Neural crest cell (in vitro differentiated cells): ENCODE measurements at places on chromosomes 16 and 17. TPM values are rescaled to one million over a fixed set of nuclear protein-coding genes. Genes with fewer than 3 reads are reported as not detected.

DNA sequence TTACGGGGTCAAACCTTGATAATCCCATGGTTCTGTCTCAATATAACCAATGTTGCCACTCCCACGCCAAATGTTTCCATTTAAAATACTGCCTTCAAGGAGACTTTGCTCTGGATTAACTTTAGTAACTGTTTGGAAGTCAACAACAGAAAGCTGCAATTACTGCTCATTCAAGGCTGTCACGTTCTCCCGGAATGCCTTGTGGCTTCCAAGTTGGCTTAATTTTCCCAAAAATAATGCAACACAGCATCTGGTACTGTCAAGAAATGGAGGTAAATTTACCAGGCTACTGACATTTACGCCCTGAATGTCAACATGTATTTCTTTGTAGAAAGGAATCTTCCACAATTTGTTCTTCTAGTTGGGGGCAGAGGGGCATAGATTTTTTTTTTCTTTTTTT lies 38.2 kb downstream of the GPRC5B start:
- no peak for DNase-seq

GRCh38 chr17:44293509-44294226 lies 14.7 kb upstream of the RUNDC3A start:
- DNase-seq = no peak

DNA sequence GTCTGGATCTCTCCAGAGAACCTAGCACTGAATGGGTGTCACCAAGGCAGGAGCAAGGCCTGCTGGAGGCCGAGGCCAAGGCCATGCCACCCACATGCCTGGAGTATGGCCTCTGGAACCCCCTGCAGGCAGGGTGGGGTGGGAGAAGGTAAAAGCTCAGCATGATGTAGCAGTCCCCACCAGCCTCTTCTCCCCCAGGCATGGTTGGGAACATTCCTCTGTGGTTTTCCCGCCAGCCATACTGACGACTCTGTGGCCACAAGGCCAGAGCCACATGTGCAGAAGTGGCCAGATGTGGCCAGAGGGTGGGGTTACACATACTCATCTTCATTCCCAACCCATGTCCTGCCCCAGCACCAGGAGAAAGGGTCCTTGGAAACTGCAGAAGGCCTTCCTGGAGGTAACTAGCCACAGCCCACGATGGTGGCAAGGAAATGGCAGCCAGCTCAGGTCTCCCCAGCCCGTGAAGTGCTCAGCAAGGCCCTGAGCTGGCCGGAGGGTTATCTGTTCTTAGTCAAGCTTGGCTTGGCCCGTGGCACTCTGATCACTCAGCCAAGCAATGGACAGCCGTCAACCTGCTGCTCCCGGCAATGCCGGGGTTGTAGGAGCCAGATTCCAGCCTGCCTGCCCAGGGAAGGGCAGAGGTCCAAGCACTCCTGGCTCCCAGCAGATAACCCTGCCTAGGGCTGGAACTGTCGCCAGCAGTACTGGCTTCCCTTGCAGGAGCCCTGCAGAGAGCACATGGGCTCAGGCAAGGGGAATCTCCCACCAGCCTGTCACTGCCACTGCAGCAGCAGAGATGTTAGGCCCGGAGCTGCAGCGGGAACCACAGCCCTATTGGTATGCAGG lies 26.1 kb downstream of the HDAC5 start:
- DNase-seq = no peak

DNA sequence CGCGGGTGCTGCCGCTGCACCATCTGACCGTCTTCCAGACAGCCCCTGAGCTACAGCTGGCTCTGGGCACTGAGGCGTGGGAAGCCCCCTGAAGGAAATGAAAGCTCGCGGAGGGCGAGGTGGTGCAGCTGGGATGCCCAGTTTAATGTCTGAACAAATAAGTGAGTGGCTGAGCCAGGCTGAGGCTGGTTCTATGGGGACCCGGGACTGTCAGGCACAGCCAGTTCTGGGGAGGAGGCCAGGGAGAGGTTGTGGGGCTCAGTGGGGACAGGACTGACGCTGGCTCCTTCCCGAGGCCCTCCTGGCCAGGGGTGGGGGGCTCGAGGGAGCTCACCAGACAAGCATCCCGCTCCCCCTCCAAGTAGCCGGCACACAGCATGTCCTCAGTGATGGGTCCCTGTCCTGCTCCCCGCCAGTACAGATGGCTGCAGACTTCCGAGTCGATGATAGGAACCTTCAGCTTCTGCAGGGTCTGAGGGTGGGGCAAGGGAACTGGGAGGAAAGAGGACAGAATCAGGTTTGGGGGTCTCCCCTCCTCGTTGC lies 4.4 kb downstream of the PRSS22 start:
- no peak for DNase-seq

DNA sequence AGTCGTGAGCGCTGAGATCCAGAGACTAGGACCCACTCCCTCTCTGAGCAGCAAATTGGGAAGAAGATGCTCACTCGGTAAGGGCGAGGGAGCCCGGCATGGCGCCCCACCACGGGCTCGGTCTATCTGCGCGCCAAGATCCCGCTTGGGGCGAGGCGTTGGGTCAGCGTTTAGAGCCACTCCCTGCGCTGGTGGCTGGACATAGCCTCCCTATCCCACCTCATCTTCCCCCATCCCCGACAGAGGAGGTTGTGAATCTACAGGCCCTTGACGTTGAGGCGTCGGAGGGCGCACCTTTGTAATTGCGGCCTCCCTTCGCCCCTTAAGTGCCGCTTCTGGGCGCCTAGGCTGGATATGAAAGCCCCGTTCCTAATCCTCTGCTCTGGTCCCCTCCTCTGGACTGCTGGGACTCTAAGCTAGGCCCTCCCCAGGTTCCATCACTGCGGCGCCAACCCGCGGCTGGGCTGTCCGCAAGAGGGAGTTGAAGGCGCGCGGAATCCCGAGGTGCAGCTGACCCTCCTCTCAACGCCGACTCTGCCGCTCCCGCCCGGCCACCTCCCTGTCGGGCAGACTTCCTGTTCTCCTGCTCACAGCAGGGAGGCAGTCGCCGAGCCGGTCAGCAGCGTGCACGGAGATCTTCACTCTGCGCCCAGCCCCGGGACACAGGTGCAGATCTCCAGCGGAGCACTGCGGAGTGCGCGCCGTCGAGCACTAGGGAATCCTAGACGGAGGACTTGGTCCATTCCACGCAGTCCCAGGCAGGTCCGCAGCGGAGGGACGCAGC lies 16.1 kb upstream of the HOXB9 start:
- no peak for DNase-seq

- no peak for DNase-seq
Measured at GRCh38 chr16:51383909-51384308, 232.8 kb upstream of the SALL1 start.

DNA sequence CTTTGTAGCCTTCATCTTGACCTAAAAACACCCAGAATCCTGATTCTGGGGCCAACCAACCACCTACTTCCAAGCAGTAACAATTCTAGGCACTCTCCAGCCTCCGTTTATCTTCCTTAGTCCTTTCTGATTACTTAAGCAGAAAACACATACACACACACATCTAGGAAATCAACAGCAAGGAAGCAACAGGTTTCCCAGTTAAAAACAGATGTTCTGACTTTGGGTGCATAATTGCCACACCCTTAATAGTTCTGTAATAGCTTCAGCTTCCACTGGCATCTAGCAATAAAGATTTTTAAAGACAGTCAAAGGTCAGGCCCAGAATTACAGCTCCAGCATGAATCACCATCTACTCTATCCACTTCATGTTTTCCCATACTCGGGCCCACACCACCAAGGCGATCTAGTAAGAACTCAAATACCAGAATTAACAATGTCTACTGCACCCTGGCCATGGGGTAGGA lies 2.6 kb downstream of the ARHGAP17 start:
- DNase-seq = no peak

DNA sequence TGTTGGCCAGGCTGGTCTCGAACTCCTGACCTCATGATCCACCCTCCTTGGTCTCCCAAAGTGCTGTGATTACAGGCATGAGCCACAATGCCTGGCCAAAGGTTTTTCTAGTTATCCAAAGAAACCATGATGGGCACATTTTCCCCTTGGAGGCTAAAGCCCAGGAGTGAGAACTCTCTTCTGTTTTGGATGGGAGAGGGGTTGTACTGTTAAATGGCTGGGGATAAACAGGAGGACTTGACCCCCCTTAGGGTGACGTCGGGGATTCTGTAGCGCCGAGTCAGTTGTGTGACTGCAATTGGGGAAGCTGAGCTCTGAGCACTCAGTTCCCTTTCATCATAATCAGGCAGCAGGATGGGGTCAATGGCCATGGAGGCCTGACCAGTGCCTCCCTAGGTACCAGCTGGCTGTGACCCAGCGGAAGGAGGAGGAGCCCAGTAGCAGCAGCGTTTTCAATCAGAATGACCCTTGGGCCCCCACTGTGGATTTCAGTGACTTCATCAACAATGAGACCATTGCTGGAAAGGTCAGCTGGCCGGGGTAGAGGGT lies 4.1 kb downstream of the AOC3 start:
- DNase-seq = no peak

DNA sequence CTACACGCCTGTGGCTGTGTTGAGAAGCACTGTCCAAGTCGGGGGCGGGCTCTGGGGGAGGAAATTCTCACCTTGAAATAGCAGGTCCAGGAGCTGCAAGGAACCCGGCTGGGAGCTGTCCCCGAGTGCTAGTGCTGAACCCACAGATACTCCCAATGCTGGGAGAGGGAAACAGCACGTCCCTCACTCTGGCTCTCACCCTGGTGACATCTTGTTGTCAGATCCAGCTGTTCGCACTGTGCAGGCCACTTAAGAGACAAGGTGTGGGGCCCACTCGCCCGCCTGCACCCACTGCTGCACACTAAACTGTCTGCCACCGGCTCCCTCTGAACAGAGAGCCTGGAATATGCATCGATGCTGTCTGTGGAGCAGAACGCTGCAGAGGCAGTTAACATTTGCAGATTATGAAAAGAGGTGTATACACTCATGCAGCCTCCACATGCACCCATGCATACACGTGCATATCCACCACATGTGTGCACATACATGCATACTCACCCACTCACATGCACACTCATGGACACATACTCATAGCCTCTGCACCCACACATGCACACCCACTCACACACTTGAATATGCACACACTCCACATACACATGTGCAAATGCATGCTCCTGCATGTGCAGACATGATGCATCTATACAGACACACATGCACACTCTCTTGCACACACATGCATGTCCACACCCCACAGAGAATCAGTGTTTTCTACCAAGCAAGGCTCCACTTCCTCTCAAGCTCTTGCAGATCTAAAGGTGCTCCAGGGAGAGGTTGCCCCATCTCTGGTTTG lies 42.0 kb downstream of the MGAT5B start:
- DNase-seq = peak; percentile 50

- DNase-seq = no peak
Measured at GRCh38 chr16:67447508-67448076, 16.7 kb downstream of the HSD11B2 start.

GRCh38 chr17:7613769-7614424 lies 800 bp downstream of the FXR2 start:
- DNase-seq = no peak

- no peak for DNase-seq
Measured at GRCh38 chr16:1100084-1100800, 4.2 kb upstream of the C1QTNF8 start.

- DNase-seq = no peak
Measured at GRCh38 chr16:8864480-8865110, 4.2 kb downstream of the CARHSP1 start.

DNA sequence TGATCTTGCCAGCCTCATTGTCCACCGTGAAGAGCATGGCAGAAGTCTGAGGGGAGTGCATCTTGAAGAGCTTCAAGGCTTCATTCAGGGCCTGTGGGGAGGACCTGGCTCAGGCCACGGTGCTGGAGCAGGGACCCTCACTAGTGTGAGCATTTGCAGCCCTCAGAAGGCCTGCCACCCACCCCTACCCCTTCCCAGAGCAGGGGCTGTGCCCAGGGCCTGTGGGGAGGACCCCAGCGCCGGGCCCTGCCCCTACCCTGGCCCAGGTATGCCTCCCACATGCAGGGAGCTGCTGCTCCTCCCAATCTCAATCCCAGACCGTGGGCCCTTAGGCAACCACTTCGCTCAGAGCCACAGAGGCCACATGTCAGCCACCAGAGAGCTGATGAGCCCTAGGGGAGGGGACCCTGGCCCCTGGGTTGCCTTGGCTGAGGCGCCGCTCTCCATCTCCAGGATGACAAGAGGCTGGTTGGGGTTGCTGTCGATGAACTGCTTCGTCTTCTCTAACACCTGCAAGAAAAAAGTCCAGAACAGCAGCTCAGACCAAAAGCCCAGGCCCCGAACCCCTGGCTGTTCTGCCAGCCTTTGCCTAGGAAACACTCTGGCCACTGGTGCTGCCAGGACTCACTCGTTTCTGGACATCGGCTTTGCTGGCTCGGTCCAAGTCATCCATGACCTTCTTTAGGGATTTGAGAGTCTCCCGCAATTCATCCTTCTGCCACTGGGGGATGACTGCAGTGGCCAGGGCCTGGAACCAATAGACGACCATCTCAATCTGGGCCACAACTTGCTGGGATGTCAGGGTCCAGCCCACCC lies 1.8 kb upstream of the EXOSC6 start:
- DNase-seq = peak; percentile 60

- DNase-seq = peak; percentile 36
Measured at GRCh38 chr17:7548585-7549400, at the start of gene TNFSF12. TSS of gene TNFSF12 (plus strand) at chr17:7549058. CDS start at chr17:7549154, 96 bp downstream.

- no peak for DNase-seq
Measured at GRCh38 chr16:49027420-49027819, 254.2 kb downstream of the CBLN1 start.

DNA sequence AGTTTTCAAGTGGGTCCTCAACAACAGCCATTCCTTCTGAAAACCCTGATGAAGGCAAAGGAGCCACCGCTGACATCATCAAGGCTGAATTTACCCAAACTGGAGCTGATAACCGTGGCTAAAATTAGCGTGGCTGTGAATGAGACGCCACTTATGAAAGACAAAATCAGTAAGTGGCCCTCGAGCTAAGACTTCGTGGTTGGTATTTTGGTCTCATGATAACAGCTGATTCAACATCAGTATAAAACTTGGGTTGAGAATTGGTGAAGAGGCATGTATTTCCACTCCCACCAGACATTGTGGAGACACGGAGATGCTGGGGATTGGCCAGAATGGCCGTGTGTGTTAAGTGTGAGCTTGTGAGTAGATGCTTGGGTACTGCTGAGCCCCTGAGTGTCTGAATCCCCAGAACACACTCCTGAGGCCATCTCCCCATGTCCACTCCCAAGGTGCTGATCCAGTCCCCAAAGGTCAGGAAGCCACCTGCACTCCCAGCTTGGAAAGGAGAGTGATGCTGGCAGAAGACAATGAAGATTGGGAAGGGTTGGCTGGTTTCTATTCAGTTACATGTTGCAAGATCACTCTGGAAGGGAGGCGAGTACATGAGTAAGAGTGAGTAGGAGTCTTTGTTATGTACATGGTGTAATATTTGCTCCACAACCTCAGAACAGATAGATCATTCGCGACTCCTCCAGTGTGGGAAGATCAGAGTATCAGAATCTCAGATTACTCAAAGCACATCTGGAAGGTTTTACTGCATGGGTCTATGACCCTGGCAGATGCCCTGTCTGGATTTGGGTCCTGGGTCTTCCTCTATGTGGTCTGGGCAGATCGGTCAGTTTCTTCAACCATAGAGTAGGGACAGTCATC lies 207.7 kb downstream of the HS3ST3A1 start:
- DNase-seq = no peak

Gene BRIP1
- 29.1 and 31.4 TPM in 2 replicates for total RNA-seq

Gene PIRT
- 0.07 and 0.09 TPM in 2 replicates for total RNA-seq

Gene TBC1D3I
- total RNA-seq = 0.71 and 0.96 TPM in 2 replicates

Gene OTOP2
- total RNA-seq = not detected in 2 replicates

Gene CHD3
- total RNA-seq = 53.3 and 59.7 TPM in 2 replicates

Gene CLDN7
- total RNA-seq = not detected in 2 replicates

Gene HSBP1
- 237 and 241 TPM in 2 replicates for total RNA-seq

Gene CXCL16
- total RNA-seq = not detected in 2 replicates
